MG63 (cell line): ENCODE measurements at places on chromosomes 6 and 20. TPM values are rescaled to one million over a fixed set of nuclear protein-coding genes. Genes with fewer than 3 reads are reported as not detected.
A peak's percentile ranks its signal among the peaks of the same experiment; 100 is the strongest.

GRCh38 chr6:161363286-161363685 lies 89.4 kb upstream of the AGPAT4 start:
- no peak for DNase-seq

- DNase-seq, result no peak
Observed at GRCh38 chr6:145071836-145072235, 663.5 kb downstream of the EPM2A start.

ACSS1 gene
- 0.10 TPM in 1 of 2 replicates, not detected in the other for total RNA-seq

DNA sequence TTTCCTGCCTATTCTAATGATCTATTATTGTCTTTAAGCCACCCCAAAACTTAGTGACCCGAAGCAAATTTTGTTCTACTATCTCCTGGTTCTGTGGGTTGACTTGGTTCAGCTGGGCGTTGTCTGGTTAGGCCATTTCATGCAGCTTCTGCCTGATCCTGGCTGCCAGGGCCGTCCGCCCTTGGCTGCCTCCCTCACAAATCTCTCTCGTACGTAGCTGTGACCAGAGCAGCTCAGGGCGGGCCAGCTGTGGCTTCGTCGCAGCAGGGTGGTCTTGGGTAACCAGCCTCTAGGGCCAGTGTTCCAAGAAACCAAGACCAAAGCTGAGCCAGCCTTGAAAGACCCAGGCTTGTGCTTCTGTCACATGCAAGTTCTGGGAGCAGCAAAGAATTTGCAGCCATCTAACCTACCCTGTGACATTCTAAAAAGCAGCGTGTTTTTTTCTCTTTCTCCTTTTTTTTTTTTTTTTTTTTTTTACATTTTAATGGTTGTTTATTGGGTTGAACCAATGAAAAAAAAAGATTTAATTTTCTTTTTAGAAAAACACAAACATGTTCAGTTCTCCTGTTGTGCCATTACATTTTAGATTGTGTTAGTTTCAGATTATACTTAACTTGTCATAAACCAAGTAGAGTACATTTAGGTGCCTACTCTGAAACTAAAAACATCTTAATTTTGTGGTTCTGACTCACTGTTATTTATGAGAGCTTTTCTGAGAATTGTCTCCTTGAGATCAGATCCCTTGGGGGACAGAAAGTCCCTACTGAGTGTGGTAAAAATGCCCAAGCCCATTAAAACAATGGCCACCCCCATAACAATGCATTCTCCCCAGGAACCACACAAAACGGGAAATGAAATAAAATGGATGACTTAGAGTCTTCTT lies 83.9 kb downstream of the ZDHHC14 start:
- no peak for DNase-seq

GRCh38 chr20:25525867-25526266 lies 59.5 kb downstream of the NINL start:
- peak; percentile 70 for DNase-seq

GRCh38 chr20:63394069-63394919 lies 33.1 kb upstream of the CHRNA4 start:
- peak; percentile 47 for DNase-seq

SALL4 gene
- not detected in 2 replicates for total RNA-seq
